ENCODE measurements at places on chromosomes 4 and X.

- no peak for DNase-seq
Observed at GRCh38 chr4:153771046-153771445, 11.2 kb upstream of the RNF175 start.

DNA sequence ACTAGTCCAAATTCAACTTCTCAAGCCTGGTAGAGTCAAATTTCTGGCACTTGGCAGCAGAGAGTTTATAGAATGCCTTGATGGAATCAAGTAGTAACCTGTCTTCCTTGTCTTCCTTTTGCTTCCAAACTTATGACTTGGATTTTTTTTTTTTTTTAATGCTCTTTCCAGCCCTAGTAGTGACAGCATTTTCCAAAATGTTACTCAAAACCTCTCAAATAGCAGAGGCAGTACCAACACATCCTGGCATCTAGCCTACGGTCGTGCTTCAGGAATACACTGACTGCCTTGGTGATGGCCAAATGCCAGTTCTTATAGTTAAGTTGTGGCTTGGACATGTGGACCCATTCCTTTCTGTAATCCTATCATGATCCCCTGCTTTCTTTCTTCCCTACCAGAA lies 46.0 kb downstream of the GALNT7 start:
- DNase-seq: peak; percentile 51

DNA sequence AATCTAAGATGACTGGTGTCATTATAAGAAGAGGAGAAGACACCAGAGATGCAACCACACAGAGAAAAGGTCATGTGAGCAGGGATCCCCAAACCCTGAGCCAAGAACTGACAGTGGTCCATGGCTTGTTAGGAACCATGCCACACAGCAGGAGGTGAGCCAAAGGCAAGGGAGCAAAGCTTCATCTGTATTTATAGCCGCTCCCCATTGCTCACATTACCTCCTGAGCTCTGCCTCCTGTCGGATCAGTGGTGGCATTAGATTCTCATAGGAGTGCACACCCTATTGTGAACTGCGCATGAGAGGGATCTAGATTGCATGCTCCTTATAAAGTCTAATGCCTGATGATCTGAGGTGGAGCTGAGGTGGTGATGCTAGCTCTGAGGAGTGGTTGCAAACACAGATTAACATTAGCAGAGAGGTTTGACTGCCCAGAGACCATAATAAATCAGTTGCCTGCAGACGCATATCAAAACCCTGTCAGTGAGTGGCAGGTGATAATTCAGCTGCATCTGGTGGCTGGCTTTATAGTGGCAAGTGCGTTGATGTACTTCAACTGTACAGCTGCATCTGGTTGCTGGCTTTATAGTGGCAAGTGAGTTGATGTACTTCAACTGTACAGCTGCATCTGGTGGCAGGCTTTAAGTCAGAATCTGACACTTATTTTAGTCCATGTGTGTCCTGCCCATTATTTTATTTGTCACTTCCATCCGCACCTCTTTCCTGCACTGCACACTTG lies 19.8 kb upstream of the CXCL2 start:
- no peak for DNase-seq

DNA sequence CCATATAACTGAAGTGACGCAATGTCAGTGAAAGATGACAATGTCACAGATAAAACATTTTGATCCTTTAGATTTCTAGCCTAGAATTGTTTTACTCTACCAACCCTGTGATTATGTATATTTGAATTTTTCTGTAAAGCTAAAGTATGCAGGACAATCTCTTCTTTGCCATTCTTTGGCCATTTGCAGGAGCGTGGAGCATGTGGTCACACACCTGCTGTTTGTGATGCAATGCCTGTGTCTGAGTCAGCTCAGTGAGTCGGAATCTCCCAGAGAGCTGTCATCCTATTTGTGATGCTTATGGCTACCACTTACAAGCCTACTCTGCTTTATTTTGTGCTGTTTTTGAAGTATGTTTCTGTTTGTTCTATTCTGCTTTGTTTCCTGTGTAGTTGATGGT lies 214.5 kb downstream of the NAF1 start:
- no peak for DNase-seq

DNA sequence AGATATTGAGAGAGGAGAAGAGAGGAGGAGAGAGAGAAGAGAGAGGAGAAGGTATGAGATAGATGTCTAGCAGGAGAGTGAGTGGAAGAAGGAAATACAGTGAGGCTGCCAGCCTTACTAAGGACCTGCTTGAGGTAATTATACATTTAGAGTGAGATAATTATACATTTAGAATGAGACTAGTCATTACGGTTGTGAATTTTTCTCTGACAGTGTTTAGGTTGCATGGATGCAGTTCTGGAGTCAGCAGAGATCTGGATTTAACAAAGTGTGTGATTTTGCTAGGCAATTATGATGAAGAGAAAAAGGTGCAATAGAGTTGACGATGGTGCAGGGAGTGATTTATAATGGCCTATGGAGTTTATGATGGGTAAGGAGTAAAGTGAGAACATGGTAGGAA lies 187.1 kb upstream of the ARX start:
- no peak for DNase-seq

GRCh38 chr4:5710961-5711478 lies at the start of gene EVC:
Gene EVC, plus strand, starts transcription at chr4:5711201. Its CDS starts 180 bp downstream, at chr4:5711381.
- DNase-seq: peak; percentile 85

DNA sequence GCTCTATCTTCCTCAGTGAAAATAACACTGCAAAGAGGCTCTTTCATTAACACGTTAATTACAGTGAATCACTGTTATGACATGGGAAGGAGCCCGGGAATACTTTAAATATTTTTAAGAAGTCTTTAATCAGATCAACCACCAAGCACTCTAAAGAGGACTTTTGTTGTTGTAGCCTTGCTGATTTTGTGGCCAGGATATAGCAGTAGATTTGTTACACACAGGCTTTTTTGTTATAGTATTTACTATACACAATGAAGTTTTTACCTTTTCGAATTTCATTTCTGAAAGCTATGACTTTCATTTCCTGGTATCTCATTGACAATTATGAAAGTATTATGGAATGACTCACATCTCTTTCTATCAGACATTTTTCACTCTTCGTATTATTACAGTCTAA lies 20.3 kb downstream of the FGF13 start:
- DNase-seq: no peak

GRCh38 chr4:146450524-146450923 lies 71.2 kb downstream of the SLC10A7 start:
- DNase-seq: no peak

- no peak for DNase-seq
Observed at GRCh38 chr4:26412381-26413372, 77.6 kb downstream of the CCKAR start.

GRCh38 chr4:150477869-150478268 lies 104.1 kb upstream of the MAB21L2 start:
- DNase-seq: no peak

GRCh38 chr4:24550441-24551175 lies 33.7 kb downstream of the DHX15 start:
- no peak for DNase-seq

GRCh38 chrX:16702700-16703599 lies 9.5 kb downstream of the CTPS2 start:
- DNase-seq: no peak

- DNase-seq: no peak
Observed at GRCh38 chr4:7333801-7334421, 100.8 kb downstream of the PSAPL1 start.

DNA sequence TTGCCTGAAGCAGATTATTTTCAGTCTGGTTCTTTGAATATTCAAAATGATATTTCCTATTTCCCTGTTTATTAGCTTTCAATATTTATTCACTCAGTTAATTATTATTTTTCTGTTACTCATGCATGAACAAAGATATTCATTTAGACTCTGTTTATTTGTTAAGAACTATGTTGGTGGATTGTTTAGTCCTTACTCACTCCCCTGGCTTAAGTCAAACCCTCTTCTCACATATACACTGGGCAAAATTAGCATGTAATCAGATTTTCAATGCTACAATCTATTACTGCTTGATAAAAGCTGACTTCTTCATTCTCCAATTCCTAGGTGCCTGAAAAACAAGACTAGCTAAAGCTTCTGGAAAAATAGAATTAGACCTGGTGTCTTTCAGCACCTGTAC lies 335.8 kb downstream of the FAT4 start:
- no peak for DNase-seq

DNA sequence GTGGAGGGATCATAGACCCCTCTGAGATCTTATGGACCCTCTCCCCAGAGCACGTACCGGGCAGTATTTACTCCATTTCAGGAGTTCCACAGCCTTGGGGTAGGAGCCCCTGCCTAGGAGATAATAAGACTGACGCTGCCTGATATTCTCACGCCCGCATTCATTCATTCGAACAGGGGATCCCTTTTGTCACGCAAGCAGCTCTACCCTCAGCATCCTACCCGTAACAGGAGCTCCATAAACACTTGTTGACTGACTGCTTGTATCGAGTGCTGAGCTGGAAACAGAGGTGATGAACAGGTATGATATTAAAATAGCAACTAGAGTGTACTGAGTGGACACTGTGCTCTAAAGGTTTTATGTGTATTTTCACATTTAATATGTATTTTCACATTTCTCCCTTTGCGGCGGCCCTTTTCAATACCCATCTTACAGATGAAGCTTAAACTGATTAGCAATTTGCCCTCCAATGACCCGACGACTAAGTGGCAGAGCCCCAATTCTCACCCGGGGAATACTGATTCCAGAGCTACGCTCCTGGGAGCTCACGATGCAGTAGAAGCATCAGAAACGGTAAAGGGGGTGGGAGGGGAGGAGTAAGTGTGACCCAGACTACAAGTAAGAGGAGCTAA lies 888 bp downstream of the RAB28 start:
- DNase-seq: peak; percentile 28

GRCh38 chr4:123777373-123777772 lies 380.8 kb downstream of the SPRY1 start:
- peak; percentile 54 for DNase-seq

DNA sequence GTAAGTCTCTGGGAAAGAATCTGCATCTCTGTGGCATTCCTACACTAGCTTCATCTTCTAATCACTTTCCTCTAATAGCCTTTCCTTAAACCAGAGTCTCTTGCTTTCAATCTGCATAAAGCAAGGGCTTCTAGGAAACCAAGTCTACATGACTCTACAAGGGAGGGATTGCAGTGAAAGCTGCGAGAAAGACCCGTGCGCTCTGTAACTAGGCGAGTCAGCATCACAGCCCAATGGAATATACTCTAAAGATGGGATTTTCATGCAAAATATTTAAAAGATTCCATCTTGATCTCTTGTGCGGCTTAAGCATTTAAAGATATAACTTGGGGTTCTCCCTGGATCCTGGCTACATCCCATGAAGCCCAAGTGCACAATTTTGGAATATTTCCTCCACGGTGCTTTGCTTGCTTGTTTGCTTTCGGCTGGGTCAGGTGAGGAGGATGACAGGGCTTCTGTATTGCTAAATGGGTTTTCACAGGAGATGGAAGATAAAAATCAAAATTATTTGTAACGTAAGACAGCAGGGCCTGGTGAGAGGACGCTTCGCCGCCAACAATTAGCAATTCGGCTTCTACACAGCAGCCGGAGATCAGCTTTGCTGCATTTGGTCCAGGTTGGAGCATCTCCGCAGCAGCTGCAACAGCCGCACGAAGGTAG lies 687 bp upstream of the GRIA2 start:
- no peak for DNase-seq

- DNase-seq: no peak
Observed at GRCh38 chr4:144562019-144562705, 83.8 kb upstream of the HHIP start.

DNA sequence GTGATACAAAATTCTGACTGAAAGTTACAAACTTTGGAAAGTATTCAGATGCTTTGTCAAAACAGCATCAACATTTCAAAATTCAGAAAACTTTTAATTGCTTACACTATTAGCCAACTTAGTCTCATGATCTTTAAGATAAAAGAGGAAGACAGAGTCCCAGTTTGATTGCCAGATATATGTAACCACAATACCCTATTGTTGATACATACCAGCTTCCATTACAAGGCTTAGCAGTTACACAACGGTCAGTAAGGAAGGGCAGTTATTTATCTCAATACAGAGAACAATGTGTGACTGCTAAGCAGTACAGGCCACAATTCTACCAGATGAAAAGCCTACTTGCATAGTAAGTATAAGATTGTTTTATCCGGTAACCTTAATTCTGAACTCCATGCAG lies 138.4 kb downstream of the SPANXN3 start:
- no peak for DNase-seq

GRCh38 chrX:101383679-101384205 lies 2.2 kb downstream of the BTK start:
- no peak for DNase-seq

GRCh38 chr4:56244681-56245080 lies 142.6 kb downstream of the AASDH start:
- no peak for DNase-seq

DNA sequence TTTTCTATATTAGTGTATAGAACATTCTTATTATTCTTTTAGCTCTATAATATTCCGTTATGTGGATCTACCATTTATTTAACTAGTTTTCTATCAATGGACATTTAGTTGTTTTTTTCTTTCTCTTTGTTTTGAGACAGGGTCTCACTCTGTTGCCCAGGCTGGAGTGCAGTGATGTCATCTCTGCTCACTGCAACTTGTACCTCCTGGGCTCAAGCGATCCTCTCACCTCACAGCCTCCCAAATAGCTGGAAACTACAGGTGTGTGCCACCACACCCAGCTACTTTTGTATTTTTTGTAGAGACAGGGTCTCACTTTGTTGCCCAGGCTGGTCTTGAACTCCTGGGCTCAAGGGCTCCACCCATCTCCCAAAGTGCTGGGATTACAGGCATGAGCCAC lies 10.8 kb downstream of the TMEM165 start:
- no peak for DNase-seq

DNA sequence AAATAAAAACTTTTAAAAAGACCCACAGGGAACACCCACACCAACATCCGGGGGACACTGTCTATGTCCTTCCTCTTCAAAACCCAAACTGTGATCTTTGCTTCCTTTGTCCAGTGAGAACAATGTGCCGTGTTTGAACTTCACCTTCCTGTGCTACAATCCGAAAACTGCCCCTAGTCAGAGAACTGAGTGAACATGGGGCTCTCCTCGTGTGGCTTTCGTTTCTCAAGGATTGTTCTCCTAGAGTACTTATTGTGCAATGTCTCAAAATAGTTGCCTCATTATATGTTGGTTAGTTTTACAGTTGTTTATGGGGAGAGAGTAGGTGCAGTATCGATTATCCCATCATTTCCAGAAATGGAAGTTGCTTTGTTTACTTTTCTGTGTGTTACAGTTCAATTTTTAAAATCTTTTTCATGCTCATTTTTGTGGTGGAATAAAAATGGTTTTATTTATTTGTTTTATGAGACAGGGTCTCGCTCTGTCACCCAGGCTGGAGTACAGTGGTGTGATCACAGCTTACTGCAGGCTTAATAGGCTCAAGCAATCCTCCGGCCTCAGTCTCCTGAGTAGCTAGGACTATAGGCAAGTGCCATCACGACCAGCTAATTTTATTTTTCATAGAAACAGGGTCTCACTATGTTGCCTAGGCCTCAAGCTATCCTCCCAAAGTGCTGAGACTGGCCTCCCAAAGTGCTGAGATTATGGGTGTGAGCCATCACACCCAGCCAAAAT lies 29.9 kb downstream of the RBMX start:
- no peak for DNase-seq

Measured in EH (cell line).